ENCODE measurements at places on chromosomes 12 and 14.

GRCh38 chr12:112741106-112741505, 50.4 kb upstream of the RPH3A start:
- DNase-seq, result no peak

GRCh38 chr14:24279301-24280186, 8.1 kb upstream of the RABGGTA start:
- no peak for DNase-seq

DNA sequence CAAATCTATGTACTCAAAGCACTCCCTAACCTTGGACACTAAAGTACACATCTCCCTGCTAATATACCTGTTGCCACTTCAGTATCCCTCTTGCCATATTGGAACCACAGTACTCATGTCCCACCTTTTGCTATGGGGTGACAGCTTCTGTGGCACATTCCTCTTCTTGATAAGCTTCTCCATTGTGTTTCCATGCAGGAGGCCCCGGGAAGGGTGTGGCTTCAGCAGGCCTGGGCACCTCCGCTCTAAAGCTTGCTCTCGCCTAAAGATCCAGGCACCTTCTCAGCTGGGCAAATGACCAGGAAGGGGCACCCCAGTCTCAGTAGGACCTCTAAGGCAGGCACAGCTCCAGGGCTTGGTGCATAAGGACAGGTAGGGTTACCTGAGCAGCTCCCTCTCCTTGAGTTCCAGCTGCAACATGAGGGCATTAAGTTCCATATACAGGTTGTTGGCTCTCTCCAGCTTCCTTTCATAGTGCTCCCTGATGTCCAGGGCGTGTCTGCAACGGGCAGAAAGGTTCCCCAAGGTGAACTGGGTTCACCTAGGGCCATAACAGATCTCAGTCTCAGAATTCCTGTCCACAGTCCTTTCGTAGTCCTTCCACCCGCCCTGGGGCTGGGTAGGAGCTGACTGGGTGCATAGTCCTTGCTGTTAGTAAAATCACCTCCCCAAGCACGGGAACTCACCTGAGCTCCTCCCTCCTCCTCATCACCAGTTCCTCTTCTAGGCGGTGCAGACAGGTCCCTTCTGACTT, 15.9 kb downstream of the MAP3K12 start:
- DNase-seq, result no peak

DNA sequence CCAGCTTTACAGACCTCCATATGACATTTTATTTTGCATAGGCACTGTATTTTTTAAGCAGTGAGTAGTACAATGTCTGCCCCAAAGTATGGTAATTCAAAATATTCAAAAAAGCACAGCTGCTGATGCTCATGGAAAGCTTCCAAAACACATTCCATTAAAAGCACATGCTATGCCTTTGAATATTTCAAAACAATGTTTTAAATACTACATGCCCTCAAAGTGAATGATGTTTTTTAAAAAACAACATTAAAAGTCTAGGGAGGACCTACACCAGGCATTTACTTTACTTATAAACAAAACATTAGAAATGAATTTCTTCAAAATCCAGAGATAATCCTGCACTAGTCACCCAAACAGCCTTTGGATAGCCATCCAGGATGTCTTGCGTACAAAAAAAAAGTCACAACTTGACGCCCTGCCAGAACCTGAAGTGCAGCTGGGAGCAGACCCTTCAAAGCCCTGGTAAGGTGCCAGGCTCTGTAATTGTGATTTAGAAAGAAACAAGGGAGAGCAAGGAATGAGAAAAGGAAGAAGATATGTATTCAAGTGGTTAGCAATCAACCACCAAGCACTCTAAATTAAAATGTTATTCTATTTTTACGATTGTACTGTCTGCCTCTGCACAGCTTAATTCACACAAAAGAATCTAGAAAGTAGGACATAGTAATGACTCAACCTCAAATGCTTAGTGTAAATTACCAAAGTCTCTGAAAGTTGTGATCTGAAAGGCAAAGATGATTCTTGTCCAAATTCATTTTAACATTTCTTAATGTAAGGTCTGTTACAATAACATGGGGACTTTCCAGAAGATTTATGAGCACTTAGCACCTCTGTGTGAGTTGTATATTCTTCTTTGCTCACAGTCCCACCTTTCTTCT, 31.9 kb downstream of the CEP83 start:
- no peak for DNase-seq

GRCh38 chr12:67509666-67510386, 138.7 kb upstream of the DYRK2 start:
- no peak for DNase-seq

DNA sequence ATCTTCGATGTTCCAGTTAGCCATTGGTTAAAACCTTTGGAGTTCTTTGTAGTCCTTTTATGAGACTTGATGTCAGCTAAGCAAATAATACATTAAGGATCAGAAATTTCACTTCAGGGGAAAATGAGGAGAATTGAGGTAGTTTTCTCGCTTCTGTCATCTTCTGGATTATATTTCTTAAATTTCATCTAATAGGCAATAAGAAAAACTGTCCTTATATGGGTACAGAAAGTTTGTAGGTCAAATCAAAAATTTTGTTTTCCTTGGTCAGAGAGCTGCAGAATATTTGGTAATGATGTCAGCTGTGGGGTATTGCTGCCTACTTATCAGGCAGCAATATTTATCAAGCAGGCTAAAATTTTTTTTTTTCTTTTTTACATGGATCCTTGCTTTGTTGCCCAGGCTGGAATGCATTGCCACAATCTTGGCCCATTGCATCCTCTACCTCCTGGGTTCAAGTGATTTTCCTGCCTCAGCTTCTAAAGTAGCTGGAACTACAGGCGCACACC, 37.1 kb downstream of the RIMKLB start:
- no peak for DNase-seq

- no peak for DNase-seq
Measured at GRCh38 chr12:96195845-96196451, 1.8 kb downstream of the ELK3 start.

GRCh38 chr12:67426067-67426466, 156.9 kb downstream of the CAND1 start:
- no peak for DNase-seq

GRCh38 chr14:23582906-23583760, 4.5 kb upstream of the JPH4 start:
- DNase-seq, result no peak

DNA sequence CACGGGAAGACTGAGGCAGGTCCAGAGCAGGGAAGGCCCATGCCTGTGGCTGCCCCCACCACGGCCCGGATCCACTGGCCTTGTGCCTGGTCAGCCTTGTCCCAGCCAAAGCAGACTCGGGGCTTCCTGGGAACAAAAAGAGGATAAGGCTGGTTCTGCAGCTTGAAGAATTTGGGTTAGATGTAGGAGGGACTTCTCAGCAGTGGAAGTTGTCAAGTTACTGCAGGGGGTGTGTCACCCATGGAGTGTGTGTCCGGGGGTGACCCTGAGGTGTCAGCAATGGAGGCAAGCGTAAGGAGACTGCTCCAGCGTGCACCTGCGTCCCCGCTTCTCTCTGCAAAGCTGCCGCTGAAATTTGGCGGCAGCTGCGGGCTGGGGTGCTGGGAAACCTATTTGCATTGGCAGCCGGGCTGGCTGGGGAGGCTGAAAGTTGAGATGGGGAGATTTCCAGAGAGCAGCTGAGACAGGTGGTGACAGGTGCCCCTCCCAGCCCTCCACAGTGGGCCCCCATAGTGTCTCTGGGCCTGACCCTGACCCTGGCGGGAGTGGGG, 12.5 kb upstream of the TNFAIP2 start:
- no peak for DNase-seq

- DNase-seq, result no peak
Measured at GRCh38 chr14:74569806-74570591, 42.0 kb downstream of the LTBP2 start.

- DNase-seq, result no peak
Measured at GRCh38 chr14:57657487-57657886, 163.8 kb upstream of the CCDC198 start.

DNA sequence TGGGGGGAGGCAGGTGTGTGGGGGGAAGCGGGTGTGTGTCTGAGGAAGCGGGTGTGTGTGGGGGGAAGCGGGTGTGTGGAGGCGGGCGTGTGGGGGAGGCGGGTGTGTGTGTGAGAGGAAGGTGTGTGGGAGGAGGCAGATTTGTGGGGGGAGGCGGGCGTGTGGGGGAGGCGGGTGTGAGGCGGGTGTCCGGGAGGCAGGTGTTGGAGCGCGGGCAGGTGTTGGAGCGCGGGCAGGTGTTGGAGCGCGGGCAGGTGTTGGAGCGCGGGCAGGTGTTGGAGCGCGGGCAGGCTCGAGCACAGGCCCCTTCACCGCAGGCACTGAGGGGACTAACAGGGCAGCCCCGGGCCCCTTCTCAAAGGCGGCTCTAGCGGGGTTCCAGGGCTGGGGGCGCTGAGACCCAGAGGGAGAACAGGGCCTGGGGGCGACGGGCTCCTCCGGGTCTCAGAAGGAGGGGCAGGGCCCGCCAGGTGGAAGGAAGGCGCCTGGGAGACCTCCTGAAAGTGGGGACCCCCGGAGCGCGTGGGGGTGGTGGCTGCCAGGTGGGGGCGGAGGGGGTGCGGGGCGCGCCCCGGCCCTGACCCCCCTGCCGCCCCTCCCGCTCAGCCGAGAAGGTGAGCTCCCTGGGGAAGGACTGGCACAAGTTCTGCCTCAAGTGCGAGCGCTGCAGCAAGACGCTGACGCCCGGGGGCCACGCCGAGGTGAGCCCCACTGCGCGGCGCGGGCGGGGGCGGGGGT, 3.2 kb downstream of the CRIP2 start:
- DNase-seq, result no peak

GRCh38 chr14:105857826-105858675, 331.7 kb downstream of the TMEM121 start:
- no peak for DNase-seq

GRCh38 chr14:60665177-60665550, 15.9 kb upstream of the SIX1 start:
- DNase-seq, result no peak
